ENCODE measurements at places on chromosomes 6 and 20. TPM values are rescaled to one million over a fixed set of nuclear protein-coding genes. Genes with fewer than 3 reads are reported as not detected.

Gene FAM184A
- 2.9 TPM for total RNA-seq

DNA sequence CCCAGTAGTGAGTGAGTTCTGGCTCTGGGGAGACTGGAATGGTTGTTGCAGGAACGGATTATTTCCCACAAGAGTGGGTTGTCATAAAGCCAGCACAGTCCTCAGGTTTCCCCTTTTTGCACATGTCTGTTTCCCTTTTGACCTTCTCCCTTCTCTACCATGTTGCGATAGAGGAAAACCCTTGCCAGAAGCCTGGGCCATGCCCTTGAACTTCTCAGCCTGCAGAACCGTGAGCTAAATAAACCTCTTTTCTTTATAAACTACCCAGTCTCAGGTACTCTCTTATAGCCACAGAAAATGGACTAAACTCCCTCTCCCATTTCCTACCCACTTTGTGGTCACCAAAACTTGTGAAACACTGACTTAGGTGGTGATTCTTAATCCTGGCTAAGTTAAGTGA, 7.2 kb upstream of the PPP1R16B start:
- no peak for DNase-seq

- DNase-seq: no peak
Observed at GRCh38 chr6:135922746-135923145, 71.2 kb downstream of the PDE7B start.

Gene COX4I2
- not detected for total RNA-seq

DNA sequence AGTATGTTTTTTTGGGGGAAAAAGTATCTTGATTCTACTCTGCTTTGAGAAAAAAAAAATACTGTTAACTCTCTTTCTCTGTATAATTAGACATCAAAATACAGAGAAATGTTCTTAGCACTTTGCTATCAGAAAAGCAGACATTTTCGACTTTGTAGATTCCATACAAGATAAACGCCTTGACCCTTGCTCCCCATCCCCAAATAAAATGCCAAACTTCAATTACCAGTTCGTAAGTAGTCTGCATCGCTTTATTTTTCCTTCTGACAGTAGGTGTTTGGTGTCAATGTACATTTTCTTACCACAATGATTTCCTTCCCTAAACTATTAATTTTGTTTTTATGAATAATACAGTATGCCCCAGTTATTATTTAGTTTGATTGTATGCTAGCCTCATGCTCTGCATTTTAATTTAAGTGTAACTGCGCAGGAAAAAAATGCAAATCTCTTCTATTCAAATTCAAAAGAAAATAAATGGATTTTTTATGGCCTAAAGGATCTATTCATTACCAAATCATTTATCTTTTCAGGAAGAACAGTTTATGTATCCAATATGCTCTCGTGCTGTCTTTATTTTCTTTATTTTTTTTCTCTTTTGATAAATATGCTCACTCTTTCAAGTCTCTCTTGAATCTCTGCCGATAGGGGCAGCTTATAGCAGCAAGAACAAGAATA, 84.8 kb upstream of the ZNF217 start:
- DNase-seq: no peak

DNA sequence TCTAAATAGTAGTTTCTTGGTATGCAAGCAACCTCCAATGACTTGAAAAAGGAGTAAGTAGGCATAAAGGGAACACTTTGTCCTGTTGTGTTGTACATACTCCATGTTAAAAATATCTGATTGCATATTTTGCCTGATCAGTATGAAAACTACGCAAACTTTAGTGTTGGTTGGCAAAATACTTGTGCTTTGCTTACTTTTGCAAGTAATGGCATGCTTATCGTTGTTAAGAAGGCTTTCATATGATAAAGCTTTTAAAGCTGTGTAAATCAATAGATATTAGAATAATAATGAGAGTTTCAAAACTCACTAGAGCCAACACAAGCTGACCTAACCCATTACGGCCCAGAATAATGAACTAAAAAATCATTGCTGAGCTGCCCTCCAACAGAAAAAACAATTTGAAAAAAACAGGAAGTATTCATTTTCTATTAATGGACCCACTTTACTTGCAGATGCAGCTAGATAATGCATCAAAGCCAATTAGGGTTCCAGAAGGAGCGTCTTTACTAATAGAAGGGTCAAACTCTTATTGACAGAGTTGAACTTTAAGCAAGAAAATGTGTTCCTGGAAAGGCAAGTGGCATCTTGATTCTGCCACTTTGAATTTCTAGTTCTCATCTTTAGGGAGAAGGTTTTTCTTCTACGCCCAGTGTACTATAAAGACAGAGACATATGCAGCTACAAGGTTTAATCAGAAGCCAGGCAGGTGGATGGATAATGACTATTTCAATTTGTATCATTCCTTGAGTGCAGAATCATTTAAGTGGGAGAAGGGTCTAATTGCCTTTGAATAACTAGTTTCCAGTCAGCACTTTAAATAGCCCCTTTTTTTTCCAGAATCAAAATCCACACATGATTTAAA, 82.2 kb downstream of the SNAP25 start:
- DNase-seq: no peak

Gene BMP7
- not detected for total RNA-seq

DNA sequence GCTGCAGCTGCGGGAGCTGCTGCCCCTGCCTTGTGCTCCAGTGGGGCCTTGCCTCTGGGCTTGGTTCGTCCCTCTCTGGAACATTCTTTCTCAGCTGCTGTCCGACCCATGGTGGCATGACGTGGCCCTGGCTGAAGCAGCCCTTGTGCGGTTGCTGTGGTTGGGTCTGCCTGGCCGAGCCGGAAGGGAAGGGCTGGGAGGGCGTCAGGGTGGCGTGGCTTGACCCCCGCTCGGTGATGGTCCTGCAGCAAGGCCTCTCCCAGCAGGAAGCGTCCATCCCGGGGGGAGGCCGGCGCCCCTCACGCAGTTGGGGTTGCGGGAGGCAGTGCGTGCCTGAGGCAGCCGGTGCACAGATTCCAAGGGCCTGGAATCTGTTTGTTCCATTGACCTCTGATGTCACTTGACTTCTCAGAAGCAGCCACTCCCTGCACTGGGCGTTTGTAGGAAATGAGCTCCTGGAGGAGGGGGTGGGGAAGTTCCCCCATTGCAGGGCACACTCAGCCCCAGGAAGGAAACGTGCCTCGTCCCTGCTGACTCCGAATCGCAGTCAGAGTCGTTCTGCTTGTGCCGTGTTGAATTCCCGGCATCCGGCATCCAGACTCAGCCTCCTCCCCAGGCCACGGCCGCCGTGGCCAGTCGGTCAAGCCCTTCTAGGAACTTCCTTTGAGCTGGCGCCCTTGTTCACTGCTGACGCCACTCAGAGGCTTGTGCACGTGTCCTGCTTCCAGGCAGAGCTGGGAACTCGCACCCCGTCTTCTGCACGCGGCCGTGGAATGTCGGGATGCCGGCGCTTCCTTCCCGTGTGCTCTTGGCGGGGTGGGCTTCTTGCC, 9.7 kb upstream of the TNFRSF6B start:
- peak; percentile 77 for DNase-seq

- DNase-seq: peak; percentile 29
Observed at GRCh38 chr6:69732640-69733039, 64.2 kb downstream of the LMBRD1 start.

Gene HMGA1
- 107 TPM for total RNA-seq
